Activated CD8-positive, alpha-beta memory T cell treated with anti-CD3 and anti-CD28 coated beads, Interleukin-2, amount 50 U/mL, for 48 hours (primary cell): ENCODE measurements at places on chromosomes 11 and 22.
A peak's percentile ranks its signal among the peaks of the same experiment; 100 is the strongest.

DNA sequence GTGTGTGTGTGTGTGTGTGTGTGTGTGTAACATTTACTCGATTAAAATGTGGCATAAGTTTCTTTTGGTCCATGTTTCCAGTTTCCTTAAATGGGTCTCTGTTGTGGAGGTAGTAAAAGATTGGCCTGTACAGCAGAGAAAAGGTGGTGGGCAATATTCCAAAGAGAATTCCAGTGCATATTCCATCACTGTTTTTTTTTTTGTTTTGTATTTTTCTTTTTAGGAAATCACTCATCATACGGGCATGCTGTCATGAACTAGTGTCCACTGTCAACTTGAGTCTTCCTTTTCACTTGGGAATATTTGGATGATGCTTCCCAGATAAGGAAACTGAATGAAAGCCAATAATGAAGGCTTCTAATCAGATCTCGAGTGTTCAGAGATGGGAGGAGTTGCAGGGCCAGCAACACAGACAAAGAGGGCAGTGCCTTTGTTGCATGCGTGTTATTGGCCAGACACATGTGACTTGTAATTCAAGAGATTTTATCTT is 95.2 kb upstream of the PDGFD start:
- no peak for DNase-seq

- DNase-seq = no peak
Measured at GRCh38 chr11:66126064-66126463, 56.0 kb downstream of the PACS1 start.

DNA sequence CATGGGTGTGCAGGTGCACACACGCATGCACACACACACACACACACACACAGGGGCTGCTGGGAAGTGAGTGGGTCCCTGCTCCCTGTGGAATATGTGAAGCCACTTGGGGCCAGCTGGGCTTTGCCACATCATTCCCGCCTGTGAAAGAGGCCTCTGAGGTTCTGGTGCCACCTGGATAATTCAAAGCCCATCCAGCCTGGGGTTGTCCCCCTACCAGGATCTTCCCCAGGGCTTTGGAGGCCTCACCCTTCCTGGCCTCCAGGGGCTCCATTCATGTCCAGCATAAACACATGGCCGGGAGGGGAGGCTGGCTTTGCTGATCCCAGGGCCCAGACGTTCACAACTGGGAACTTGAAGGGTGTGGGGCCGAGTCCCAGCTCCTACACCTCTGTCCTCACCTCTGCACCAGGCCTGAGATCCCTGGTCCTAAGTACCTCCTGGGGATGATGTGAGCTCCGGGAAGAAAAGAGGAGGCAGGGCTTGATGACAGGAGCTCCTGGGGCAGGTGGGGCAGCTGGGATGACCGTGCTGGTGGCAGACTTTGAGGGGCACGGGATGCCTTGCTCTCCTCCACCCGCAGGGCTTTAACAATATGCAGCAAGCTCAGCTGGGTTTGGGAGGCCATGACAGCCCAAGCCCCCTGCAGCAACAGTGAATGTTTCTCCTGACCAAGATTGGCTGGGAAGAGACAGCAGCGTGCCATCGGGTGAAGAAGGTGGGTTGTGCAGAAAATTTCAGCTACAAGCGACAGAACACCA is 14.2 kb downstream of the LINC01488 start:
- DNase-seq = no peak

DNA sequence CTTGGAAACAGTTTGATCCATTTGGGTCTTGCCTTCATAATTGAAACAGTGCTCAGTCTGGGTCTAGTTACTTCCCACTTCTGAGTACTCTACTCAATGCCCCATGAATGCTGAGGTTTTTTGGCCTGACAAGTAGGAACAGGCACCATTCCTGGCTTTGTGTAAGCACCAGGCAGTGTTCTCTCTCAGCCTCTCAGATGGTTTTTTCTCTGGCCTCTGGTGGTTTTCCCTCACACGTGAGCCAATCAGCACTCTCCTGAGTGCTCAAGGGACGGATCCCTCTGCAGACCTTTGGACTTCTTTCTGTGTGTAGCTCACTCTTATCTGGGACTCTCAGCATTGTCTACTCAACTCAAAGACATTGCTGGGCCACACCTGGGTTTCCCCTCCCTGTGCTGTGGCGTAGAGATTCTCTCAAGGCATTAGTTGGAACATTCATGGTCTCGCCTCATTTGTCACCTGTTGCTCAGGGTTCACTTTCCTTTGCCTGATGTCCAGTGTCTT is 21.3 kb downstream of the SIK2 start:
- DNase-seq = no peak

DNA sequence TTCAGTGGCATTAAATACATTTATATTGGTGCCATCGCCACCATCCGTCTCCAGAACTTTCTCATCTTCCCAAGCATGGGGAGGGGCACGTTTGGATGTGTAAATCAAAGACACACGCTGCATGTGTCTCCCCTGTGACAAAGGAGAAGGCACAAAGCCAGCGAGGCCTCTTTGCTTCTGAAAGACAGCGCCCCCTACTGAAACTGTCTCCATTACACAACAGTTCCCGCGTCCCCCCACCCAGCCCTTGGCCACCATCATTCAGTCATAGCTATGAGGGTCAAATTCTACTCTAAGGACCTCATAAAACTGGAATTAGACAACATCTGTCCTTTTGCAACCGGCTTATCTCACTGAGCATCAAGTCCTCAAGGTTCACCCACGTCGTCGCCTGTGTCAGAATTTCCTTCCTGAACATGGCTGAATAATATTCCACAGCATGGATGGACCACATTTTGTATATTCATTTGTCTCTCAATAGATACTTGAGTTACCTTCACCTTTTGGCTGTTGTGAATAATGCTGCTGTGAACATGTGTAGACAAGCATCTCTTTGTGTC is 64.8 kb downstream of the IGF2 start:
- DNase-seq = peak; percentile 53

DNA sequence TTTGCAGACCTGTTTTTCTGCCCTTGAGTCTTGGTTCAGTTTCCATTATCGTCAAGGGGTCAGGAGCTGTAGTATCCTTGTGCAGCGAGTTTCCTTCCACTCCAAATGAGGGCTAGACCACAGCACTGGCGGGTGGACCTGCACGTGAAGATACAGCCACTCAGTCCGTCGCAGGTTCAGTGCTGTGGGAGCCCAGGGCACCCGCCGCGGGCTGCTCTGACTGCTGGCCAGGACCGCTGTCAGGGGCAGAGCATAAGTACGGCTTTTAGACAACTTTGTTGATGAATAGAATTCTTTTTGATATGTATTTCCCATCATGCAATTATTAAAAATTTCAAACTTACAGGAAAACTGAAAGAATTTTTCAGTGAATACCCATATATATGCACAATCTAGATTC is 56.6 kb downstream of the NF2 start:
- DNase-seq = no peak

GRCh38 chr11:71155846-71156245 is 96.5 kb downstream of the SHANK2 start:
- no peak for DNase-seq

GRCh38 chr22:49656291-49656851 is 171.3 kb downstream of the BRD1 start:
- no peak for DNase-seq

- no peak for DNase-seq
Measured at GRCh38 chr11:11982461-11982860, 26.0 kb downstream of the DKK3 start.

DNA sequence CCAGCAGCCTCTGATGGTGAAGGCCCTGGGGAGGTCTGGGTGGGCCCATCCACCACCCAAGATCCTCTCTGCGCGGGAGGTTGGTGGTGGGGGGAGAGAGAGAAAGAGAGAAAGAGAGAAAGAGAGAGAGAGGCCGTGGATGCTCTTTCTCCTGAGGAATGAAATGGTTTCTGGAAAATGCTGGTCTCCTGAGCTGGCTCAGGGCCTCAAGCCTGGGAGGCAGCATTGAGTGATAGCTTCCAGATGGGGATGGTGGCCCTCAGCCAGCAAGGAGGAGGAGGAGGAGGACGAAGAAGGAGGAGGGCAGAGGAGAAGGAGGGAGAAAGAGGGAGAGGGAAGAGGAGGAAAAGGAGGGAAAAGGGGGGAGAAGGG is 4.6 kb downstream of the TSPAN32 start:
- no peak for DNase-seq

DNA sequence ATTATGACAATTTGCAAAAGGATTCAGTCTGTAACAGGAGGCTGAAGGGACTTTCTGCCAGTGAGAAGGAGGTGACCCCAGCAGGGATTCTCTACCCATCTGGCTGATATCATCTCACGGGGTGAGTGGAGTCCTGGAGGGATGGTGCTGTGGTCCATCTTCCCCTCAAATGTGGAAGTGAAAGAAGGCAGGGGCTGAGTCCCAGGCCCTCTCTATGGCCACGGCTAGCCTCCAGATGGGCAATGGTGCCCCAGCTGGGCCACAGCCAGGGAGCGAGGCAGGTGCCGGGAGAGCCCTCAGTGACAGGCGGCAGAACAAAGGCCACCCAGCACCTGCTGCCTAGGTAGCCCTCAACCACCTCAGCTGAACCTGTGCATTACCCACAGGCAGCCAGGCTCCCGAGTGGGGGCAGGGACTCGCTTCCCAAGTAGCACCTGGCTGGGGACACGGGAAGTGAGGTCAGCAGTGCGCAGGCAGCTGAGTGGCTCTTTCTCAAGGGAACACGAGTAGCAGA is 6.7 kb downstream of the NECTIN1 start:
- no peak for DNase-seq
